ENCODE measurements at places on chromosomes 7 and 10. TPM values are rescaled to one million over a fixed set of nuclear protein-coding genes. Genes with fewer than 3 reads are reported as not detected.

Gene NACAD
- total RNA-seq = 5.8 TPM

Gene OR6B1
- total RNA-seq = not detected

Gene RALA
- 46.4 TPM for total RNA-seq

Gene MYH16
- total RNA-seq = not detected

GRCh38 chr7:106012935-106013439 is 49.9 kb downstream of the CDHR3 start:
- DNase-seq = no peak

DNA sequence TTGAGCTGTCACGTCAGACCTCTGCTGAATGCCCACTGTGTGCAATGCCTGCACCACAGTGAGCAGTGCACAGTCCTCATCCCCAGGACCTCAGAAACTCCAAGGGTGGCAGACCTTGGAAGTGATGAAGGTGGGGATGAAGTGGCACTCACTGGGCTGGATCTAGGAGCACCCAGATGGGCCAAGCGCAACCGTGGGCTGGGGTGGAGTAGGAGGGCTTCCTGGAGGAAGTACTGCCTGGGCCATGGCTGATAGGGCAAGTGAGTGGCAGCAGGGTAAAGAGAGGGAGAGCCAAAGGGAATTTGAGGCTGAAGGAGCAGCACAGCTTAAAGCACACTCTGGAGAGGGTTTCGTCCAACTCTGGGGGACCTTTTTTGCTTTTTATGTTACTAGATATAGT is 52.3 kb downstream of the RBM20 start:
- peak; percentile 35 for DNase-seq

- DNase-seq = no peak
Measured at GRCh38 chr10:38038107-38038931, 27.8 kb downstream of the ZNF33A start.

- peak; percentile 81 for DNase-seq
Measured at GRCh38 chr10:73923935-73924598, 13.1 kb downstream of the PLAU start.

- no peak for DNase-seq
Measured at GRCh38 chr10:131994435-131994834, 12.7 kb upstream of the BNIP3 start.

DNA sequence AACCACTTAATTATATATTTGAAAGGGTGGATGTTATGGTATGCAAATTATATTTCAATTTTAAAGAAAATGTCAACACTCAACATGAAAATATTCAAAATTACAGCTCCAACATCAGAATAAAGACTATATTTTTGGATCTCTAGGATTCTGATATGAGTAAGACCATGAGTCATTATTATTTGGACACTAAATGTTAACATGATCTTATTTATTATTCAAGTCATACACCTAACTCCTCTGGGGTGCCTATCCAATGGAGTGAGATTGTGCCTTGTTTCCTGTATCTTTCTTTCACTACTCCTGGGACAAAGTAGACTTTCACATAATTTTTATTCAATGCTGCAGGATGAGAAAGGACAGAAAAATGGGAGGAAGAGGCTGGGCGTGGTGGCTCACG is 135.2 kb upstream of the PRSS1 start:
- no peak for DNase-seq

DNA sequence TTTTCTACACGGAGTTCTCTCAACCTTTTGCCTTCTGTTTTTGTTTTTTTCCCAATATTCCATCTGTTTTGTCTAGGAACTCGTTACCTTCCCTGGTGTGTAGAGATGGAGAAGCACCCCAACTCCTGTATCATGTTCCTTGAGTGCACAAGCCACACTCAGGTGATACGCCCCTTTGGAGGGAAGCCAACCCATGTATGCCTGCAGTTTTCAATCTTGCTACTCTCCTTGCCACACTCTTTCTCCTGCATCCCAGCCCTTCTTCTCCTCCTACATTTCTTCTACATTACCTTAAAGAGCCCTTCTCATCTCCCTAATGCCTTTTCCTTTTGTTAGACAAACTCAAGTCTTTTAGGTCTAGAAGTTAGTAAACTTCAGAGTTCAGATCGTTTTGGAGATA is 10.2 kb upstream of the SP4 start:
- no peak for DNase-seq

Measured in endodermal cell (in vitro differentiated cells).